ENCODE measurements at places on chromosomes 1 and 21.

- DNase-seq: no peak
Observed at GRCh38 chr1:41508290-41508689, 23.8 kb upstream of the EDN2 start.

GRCh38 chr1:87869567-87869966 is 540.9 kb downstream of the LMO4 start:
- no peak for DNase-seq

GRCh38 chr1:43531107-43531905 is 623 bp downstream of the PTPRF start:
- DNase-seq: peak; percentile 40

- no peak for DNase-seq
Observed at GRCh38 chr21:36688324-36688723, 10.6 kb upstream of the SIM2 start.

DNA sequence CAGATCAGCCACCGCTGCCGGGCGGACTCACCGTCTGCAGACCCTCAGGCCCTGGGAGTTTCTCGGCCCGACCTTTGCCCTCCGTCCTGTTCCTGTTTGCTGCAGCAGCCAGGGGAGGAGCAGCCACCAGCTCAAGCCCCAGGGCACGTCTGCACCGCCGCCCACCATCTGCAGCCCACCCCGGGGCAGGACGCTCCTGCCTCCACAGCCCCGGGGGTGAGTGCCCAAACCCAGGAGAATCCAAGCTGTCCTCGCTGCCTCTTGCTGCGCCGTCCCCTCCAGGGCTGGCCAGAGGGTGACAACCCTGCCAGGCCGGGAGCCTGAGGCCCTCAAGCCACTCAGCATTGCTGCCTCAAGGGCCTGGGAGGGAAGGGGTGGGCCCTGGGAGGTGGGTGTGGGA is 1.2 kb upstream of the SLC25A34 start:
- DNase-seq: no peak
